ENCODE measurements at places on chromosomes 3 and 15.

DNA sequence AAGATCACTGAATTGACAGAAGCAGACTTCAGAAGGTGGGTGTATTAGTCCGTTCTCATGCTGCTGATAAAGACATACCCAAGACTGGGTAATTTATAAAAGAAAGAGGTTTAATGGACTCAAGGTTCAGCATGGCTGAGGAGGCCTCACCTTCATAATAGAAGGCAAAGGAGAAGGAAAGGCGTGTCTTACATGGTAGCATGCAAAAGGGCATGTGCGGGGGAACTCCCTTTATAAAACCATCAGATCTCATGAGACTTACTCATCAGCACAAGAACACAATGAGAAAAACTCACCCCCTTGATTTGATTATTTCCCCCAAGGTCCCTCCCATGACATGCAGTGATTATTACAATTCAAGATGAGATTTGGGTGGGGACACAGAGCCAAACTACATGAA, 416.3 kb upstream of the EPHA3 start:
- DNase-seq, result no peak

DNA sequence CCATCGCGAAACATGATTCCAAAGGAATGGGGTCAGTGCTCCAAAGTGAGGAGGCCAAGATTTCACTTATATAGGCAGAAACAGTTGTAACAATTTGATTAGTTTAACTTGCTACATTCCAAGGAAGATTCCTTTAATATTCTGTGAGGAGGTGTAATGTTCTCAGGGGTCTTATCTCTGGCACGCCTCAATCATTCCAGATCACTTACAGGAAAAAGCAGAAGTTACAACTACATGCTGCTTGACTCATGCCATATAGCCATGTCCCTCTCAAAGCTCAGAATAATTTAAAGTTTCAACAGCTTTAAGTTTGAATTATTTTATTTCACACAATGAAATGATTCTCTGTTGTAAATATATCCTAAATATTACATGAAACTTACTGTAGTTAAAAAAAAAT, 3.5 kb upstream of the FYTTD1 start:
- no peak for DNase-seq

- DNase-seq, result no peak
Measured at GRCh38 chr3:18868911-18869689, 279.2 kb upstream of the KCNH8 start.

GRCh38 chr3:183198939-183199338, 36.4 kb upstream of the LAMP3 start:
- DNase-seq, result no peak

GRCh38 chr15:20358066-20358778, 183.4 kb downstream of the GOLGA6L6 start:
- DNase-seq, result no peak

GRCh38 chr15:40582726-40583246, 11.3 kb upstream of the KNL1 start:
- DNase-seq, result no peak

DNA sequence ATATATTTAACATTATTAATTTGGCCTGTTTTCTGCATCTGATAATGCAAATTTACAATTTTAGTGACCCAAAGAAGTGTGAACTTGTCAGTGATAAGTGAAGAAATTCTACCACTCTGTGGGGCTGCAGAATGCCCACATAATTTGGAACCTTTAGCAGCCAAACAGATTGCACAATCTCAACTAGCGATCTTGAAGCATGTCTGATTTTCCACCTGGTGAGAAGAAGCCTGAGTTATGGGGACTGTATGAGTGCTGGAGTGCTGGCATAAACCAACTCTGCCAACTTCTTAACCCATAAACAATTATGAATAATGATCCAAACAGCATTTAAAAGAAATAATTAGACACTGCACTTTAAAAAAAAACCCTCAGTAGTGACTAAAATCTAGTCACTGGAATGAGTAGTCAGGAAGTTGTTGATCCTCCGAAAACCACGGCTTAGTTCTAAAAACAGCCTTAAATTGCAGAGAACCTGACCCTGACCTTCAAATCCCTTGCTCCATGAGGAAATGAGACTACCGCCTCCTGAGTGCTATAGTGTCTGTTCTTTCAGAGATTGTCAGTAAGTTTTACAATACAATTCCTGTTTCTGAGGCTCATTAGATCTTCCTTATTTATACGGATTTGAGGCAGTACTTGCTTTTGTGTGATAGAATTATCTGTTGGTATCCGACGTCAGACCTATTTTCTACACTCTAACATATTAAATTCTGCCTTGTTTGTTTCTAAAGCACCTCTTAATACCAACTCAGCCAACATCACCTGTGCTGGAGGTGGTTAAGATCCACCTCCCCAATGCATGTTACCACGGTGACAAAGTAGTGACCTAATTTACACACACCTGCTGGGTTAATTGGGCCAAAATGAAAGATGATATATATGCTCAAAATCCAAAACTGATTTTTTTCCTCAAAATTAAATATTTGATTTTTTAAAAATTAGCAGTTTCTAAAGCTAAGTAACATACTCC, 267.7 kb downstream of the ZBTB20 start:
- peak; percentile 10 for DNase-seq

GRCh38 chr15:49189631-49190030, 19.6 kb downstream of the GALK2 start:
- DNase-seq, result no peak

- no peak for DNase-seq
Measured at GRCh38 chr3:74709951-74710350, 95.5 kb upstream of the CNTN3 start.

DNA sequence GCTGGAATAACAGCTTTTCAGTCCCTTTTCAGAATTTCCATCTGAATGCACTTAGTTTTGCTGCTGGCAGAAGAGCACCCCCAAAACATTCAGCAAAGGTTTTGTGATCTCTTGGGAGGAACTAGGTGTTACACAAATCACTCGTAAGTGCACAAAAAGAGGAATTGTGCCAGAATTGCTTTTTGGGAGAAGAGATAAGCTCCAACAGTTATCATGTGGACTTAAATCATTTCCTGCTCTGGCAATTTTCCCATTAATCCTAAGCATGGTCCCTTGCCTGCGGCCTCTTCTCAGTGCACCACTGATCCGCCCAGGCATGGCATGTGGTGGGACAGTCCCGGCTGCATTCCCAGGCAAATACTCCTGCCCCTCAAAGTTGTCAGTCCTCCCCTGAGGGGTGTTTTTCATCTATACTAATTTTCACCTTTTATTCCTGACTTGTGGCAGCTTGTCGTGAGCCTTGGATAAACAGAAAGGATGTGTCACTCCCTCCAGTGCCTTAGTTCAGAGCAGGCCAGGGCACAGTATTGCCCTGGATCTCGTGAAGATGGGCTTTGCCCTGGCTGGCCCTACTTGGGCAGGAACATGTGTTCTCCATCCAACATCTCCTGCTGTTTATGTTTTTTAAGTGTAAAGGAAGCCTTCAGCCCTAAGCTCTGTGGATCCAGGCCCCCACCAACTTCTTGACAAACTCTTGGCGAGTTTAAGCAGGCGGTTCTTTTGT, 44.6 kb upstream of the VILL start:
- peak; percentile 96 for DNase-seq

DNA sequence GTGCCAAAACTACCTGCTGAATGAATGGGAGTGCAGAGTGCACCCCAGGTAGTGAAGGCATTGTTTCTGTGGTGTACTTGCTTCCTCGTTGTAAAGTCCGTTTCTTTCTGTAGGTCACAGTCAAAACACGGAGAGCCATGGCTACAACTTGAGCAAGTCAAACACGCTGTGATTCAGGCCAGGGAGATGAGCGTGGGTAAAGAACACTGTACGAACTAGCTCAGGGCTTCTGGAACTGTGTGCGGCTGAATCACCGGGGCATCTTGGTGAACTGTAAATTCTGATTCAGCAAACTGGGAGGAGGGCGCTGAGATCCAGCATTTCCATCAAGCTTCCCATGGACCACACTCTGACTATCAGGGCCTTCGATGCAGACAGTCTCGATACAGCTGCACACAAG, 5.0 kb upstream of the TNK2 start:
- DNase-seq, result no peak

GRCh38 chr3:55461896-55462295, 25.2 kb downstream of the WNT5A start:
- DNase-seq, result no peak

DNA sequence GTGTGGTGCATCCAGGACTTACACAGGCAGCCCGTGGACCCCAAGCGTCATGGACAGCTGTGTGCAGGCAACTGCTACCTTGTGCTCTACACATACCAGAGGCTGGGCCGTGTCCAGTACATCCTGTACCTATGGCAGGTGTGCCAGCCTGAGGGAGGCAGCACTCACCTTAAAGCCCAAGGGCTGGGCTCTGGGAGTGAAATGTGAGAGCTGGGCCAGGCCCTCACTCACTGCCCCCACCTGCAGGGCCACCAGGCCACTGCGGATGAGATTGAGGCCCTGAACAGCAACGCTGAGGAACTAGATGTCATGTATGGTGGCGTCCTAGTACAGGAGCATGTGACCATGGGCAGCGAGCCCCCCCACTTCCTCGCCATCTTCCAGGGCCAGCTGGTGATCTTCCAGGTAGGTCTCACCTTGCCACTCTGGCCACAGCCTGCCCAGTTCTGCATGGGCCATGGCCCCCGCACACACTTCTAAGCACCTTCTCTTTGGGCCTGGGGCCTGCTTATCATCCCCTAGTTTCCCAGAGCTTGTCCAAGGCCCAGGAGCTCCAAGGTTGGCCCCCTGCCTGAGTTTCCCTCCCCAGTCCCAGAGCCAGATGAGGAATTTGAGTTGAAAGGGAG, 11.0 kb downstream of the VILL start:
- DNase-seq, result no peak

- DNase-seq, result no peak
Measured at GRCh38 chr15:25652704-25653103, 210.4 kb downstream of the ATP10A start.

DNA sequence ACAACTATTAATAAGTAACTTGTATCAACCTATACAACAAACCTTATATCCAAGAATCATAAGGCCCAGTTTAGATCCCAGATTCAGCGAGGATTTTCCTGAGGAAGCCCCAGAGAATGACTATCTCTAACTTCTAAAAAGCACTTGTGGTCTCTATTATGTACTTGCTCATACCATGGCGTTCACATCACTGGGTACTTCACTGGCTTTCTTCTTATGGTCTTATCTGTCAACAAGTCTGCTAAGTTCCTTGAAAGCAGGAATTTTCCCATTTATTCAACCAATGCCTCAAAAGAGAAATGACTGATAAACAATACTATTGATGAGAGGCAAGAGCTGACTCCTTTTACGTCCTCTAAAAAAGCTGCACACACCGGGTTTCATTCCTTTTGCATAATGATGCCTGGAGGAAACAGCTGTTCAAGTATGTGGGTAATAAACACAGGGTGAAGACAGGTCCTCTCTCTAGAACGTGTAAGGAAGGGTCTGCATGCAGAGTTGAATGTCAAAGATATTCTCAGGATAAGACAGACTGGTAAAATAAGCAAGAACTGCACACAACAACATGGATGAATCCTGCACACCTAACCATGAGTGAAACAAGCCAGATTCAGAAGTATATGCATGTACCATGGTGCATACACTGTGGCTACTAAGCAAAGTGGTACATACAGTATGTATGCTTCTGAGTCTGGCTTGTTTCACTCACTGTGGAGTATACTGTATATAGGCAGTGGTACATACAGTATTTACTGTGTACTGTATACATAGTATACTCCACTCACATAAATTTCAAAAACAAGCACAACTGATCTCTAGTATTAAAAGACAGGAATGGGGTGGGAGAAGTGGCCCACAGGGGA, 408.7 kb downstream of the SHQ1 start:
- no peak for DNase-seq

- no peak for DNase-seq
Measured at GRCh38 chr15:70337277-70338186, 239.8 kb upstream of the TLE3 start.

DNA sequence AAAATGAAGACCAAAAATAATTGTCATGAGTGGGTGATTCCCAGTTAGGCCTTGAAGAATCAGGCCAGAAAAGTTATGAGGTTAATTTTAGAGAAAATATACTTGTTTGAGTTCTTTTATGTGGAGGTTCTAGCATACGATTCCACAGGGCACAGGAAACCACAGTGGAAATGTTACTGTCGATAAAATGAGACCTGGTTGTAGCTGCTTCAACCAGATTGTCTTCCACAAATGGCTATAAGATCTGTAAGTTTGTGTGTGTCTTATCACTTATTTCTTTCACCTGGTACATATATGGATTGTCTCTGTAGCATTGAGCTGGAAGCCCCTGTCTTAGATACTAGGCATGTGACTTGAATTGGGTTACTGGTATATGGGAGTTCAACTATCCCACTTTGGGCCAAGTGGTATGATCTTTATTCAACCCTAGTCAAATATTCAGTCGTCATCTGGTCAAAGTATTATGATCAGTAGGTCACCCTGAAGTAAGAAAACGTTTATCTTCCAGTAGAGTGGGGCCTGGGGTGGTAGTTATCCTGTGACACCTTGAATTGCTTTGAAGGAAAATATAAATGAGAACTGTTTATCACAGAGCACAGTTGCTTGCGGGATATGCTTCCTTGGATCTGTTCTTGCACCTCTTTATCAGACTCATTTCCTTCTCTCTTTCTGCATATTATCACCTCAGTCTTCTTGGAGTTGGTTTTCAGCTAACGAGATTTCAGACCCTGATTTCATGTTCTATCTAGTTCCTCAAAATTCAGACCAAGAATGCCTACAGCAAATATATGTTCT, 21.5 kb upstream of the ZNF609 start:
- no peak for DNase-seq

DNA sequence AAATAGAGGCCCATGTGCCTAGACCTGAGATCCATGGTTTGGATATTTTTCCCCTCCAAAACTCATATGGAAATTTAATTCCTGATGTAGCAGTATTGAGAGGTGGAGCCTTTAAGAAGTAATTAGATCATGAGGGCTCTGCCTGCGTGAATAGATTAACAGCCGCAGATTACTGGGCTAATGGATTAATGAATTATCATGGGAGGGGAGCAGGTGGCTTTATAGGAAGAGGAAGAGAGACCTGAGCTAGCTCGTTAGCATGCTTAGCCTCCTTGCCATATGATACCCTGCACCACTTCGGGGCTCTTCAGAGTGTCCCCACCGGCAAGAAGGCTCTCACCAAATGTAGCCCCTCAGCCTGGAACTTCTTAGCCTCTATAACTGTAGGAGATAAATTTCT, 15.8 kb downstream of the ARHGEF26 start:
- no peak for DNase-seq

GRCh38 chr15:70023769-70024491, 73.8 kb downstream of the TLE3 start:
- no peak for DNase-seq

GRCh38 chr3:11638495-11639358, 5.0 kb downstream of the VGLL4 start:
- DNase-seq, result no peak

GRCh38 chr3:111035902-111036301, 35.7 kb upstream of the NECTIN3 start:
- DNase-seq, result no peak

DNA sequence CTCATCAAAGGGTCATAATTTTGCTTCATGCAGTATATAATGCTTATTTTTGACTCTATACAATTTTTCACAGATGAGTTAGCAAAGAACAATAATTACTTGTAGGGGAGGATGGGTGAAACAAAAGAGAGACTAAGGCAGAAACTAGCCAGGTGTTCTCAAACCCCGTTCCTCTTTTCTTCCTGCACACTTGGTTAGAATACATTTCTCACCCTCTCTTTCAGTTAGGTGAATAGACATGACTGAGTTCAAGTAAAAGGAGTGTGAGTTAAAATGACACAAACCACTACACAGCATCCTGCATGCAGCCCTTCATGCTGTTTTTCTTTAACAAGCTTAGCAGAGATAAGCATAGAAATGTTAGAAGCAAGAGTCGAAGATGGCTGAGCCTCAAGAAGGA, 922.2 kb downstream of the TBL1XR1 start:
- no peak for DNase-seq

- peak; percentile 60 for DNase-seq
Measured at GRCh38 chr3:186099178-186099577, 9.7 kb downstream of the ETV5 start.

- no peak for DNase-seq
Measured at GRCh38 chr3:25007974-25008658, 419.9 kb upstream of the RARB start.

Measured in dermis microvascular lymphatic vessel endothelial cell (primary cell).